ENCODE measurements at places on chromosomes 12 and 14. TPM values are rescaled to one million over a fixed set of nuclear protein-coding genes. Genes with fewer than 3 reads are reported as not detected.

- no peak for DNase-seq
Measured at GRCh38 chr14:66383257-66383656, 102.9 kb upstream of the CCDC196 start.

The PWP1 gene
- 153 TPM for total RNA-seq

The CACNA2D4 gene
- total RNA-seq: not detected

The LALBA gene
- total RNA-seq: not detected

The OTX2 gene
- not detected for total RNA-seq

GRCh38 chr12:120064054-120064940, 52.3 kb downstream of the RAB35 start:
- no peak for DNase-seq

GRCh38 chr12:75657831-75658230, 146.4 kb upstream of the KRR1 start:
- no peak for DNase-seq

The TGM1 gene
- total RNA-seq: 2.5 TPM

- DNase-seq: no peak
Measured at GRCh38 chr14:94390372-94391086, 2.1 kb upstream of the SERPINA1 start.

The CLEC4A gene
- total RNA-seq: not detected

The CRACR2A gene
- 6.7 TPM for total RNA-seq

- peak; percentile 67 for DNase-seq
Measured at GRCh38 chr14:54652605-54653052, 85.7 kb downstream of the SAMD4A start.

GRCh38 chr12:22256605-22257004, 77.9 kb downstream of the ST8SIA1 start:
- no peak for DNase-seq

GRCh38 chr14:87050421-87050820, 942.6 kb downstream of the GALC start:
- no peak for DNase-seq

The CNPY2 gene
- 96.3 TPM for total RNA-seq

The SERPINA12 gene
- not detected for total RNA-seq

The B4GALNT1 gene
- 4.9 TPM for total RNA-seq

DNA sequence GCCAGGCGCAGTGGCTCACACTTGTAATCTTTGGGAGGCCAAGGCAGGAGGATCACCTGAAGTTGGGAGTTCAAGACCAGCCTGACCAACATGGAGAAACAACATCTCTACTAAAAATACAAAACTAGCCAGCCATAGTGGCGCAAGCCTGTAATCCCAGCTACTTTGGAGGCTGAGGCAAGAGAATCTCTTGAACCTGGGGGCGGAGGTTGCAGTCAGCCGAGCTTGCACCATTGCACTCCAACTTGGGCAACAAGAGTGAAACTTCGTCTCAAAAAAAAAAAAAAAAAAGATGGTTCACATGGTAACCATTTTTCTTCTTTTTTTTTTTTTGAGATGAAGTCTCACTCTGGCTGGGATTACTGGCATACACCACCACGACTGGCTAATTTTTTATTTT, 35.3 kb downstream of the SLC2A14 start:
- no peak for DNase-seq

- DNase-seq: no peak
Measured at GRCh38 chr14:97277711-97278110, 480.5 kb downstream of the VRK1 start.

The GABARAPL1 gene
- total RNA-seq: 11.7 TPM
